ENCODE measurements at places on chromosomes 6 and 20. TPM values are rescaled to one million over a fixed set of nuclear protein-coding genes. Genes with fewer than 3 reads are reported as not detected.

Gene KCTD20
- 54.9 TPM for polyA plus RNA-seq

Gene RAET1E
- polyA plus RNA-seq = 0.44 TPM

GRCh38 chr20:57103146-57103800 is 163.2 kb downstream of the BMP7 start:
- DNase-seq = no peak

- no peak for DNase-seq
Measured at GRCh38 chr6:153092082-153093013, 38.7 kb downstream of the RGS17 start.

GRCh38 chr6:146017672-146018071 is 11.2 kb upstream of the GRM1 start:
- no peak for DNase-seq

DNA sequence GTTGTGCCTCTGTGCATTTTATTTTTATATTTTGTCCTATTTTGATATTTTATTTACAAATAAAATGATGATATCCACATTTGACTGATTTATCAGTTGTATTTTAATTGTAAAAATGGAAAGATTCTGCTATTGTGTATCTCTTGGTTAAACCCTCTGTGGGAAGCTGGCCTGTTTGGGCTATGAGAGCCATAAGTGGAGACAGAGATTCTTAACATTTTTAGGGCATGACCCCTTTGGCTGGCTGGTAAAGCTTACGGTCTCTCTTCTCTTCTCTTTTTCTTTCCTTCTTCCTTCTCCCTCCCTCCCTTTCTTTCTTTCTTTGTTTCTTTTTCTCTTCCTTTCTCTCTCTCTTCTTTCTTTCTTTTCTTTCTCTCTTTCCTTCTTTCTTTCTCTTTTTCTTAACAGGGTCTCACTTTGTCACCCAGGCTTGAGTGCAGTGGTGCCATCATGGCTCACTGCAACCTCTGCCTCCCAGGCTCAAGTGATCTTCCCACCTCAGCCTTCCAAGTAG is 172.3 kb upstream of the CDYL start:
- DNase-seq = no peak

DNA sequence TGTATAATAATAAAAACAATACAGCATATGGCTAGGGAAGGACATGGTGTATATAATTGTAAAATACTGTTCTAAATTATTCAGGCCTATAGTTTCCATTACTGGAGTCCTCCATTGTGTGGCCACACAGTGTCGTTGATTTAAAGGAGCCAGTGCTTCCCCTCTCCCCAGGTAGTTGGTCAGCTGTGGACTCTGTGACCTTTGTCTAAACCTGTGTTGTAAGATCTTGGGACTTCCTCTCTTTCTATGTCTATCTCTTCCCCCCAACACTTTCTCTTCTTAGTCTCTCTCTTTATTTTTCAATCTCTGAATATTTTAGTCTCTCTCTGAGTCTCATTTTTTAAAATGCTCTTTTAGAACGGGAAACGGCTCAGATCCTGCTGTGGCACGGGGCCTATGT is 35.6 kb downstream of the BRPF3 start:
- no peak for DNase-seq
